ENCODE measurements at places on chromosomes 3 and 15. TPM values are rescaled to one million over a fixed set of nuclear protein-coding genes. Genes with fewer than 3 reads are reported as not detected.

C3orf38 gene
- total RNA-seq: 33.2 TPM

ATP8B4 gene
- total RNA-seq: 90.2 TPM

LDHAL6B gene
- total RNA-seq: not detected

TM4SF1 gene
- 52.2 TPM for total RNA-seq

- DNase-seq: no peak
Observed at GRCh38 chr15:41056810-41057209, 59.3 kb downstream of the INO80 start.

- DNase-seq: no peak
Observed at GRCh38 chr3:196604548-196604947, 34.9 kb upstream of the NRROS start.

DNA sequence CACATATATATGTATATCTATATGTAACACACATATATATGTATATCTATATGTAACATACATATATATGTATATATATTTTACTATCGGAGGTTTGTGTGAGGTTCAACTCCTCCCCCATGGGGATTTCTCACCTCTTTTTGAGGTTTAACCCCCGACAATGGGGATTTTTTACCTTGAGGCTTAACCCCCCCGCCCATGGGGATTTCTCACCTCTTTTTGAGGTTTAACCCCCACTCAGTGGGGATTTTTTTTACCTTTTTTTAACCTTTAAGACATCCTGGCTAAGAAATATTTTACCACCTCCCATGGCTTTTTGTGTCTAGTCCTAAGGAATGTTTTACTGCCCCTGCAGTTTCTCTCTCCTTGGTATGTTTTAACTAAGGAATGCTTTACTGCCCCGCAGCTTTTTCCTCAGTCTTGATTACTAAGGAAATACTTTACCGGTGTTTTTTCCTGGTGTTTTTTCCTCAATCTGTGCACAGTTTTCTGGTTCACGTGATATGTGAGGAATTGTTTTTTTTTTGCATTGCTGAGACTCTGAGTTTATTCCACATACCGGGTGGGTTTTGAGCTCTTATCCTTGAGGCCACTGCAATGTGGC, 185.2 kb downstream of the KLF13 start:
- no peak for DNase-seq

- peak; percentile 96 for DNase-seq
Observed at GRCh38 chr3:126267169-126267975, 87.0 kb upstream of the ALDH1L1 start.

Measured in fibroblast of villous mesenchyme (primary cell).